Nephron progenitor cell (in vitro differentiated cells): ENCODE measurements at places on chromosomes 16 and 17.
A peak's percentile ranks its signal among the peaks of the same experiment; 100 is the strongest.

DNA sequence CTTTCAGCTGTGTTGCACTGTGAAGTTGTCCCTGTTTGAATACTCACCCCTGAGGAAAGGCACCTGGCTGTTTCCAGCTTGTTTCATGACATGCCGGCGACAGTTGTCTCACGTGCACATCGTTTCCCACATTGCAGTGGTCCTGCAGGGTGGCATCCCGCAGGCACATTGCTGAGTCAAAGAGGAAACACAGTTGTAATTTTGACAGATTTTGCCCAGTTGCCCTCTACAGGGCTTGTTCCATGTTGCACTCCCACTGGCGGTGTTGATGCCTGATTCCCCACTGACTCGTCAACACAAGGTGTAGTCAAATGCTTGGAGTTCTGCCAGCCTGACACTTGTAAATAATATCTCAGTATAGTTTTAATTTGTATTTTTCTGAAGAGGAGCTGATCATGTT, 23.8 kb downstream of the EPN2 start:
- no peak for DNase-seq

GRCh38 chr17:36475346-36475970, 11.0 kb upstream of the ZNHIT3 start:
- no peak for DNase-seq

DNA sequence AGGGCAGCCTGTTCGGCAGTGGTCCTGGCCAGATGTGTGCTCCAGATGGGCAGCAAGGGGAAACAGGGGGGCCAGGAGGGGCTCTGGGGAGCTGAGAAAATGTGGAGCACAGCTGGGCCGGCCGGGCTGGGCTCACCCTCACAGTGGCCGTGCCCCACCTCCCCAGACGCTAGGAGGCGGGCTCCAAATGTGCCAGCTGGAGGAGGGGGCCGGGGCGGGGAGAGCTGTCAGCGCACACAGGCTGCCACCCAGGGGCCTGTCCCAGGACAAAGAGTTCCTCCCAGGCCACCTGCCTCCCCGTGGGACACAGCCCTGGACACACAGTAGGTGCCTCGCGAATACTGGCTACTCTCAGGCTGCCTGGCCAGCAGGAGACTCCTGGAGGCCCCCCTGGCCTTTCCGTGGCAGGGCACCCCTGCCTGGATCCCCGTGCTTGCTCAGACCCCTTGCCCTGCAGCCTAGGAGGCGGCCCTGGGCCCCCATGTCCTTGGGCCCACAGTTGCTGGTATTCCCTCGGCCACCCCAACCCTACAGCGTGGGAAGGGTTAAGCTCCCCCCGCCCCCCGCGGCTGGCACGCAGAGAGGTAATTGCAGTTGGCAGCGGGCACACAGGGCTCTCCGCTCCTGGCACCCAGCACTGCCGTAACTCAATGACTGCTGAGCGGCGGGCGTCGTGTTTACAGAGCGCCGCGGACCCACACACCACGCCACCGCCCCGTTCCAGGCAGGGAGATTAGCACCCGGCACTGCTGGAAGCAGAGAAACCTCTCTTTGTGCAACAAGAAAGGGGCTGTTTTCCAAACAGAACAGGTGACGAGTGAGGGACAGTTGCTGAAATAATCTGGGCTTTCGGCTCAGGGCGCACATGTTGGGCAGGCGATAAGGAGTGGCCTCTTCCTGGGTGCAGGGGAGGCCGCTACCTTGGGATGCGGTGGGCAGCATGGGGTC, 32.2 kb downstream of the BAHCC1 start:
- no peak for DNase-seq

DNA sequence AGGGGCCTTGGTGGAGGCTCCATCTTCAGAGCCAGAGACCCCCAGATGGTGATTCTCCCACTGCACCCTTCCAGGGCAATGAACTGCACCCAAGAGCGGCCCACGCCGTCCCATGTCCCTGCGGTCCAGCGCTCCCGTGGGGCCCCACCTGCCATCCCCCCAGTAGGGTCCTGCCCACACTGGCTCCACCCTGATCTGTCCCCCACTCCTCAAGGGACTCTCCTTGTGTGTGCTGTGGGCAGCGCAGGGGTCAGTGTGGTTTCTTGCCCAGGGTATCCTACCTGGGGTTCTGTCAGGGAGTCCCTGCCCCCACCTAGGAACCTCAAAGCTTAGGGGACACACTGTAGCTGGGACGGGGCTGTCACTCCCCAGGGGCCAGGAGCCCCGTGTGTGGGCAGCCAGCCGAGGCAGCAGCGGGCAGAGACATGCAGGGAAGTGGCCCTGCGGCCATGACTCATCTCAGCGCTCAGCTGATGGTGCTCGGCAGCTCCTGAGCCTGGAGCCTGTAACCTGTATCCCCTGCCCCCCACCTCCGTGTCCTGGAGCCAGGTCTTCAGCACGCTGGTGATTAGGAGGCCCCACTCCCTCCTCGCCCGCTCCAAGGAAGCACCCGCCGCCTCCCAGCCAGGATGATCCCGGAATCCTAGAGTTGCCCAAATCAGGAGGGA, 35.7 kb upstream of the SSTR5 start:
- no peak for DNase-seq

DNA sequence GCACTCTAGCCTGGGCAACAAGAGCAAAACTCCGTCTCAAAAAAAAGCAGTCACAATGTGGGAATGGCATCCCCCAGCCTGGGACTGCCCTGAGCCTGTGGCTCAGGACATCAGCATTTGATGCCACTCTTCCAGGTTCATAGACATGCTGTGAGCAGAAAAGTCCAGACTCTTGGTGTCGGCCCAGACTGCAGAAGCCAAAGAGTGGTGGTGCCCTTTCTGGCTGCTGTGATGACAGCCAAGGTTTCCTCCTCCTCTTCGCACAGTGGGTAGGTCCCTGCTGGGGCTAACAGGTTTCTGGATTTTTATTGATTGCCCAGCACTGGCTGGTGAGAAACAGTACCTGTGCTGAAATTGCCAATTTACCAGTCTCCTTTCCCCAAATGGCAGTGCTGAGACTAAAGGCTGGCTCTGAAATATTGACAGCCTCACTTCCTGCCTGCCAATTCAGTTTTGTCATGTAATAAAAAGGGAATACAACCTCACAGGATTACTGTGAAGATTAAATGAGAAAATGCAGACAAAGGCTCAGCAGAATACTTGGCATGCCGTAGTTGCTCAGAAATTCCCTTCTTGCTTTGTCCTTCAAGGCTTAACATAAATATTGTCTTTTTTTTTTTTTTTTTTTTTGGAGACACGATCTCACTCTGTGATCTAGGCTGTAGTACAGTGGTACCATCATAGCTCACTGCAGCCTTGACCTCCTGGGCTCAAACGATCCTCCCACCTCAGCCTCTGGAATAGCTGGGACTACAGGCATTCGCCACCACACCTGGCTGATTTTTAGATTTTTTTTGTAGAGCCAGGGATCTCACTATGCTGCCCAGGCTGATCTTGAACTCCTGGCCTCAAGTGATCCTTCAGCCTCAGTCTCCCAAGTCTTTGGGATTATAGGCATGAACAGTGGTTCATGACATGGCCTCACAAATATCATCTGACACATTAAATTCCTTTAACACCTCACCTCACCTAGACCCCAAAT, 15.5 kb upstream of the UBE2G1 start:
- DNase-seq = no peak

DNA sequence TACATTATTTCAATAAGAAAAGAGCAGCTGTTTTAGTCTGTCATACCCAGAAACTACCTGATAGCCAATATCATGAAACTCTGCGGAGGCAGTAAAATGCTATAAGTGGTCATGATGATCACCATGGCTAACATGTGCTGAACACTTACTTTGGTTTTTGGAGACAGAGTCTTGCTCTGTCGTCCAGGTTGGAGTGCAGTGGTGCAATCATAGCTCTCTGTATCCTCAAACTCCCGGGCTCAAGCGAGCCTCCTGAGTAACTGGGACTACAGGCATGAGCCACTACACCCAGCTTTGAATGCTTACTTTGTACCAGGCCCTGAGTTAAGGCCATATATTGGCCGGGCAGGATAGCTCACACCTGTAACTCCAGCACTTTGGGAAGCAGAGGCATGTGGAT, 101.2 kb upstream of the DHX40 start:
- DNase-seq = no peak

DNA sequence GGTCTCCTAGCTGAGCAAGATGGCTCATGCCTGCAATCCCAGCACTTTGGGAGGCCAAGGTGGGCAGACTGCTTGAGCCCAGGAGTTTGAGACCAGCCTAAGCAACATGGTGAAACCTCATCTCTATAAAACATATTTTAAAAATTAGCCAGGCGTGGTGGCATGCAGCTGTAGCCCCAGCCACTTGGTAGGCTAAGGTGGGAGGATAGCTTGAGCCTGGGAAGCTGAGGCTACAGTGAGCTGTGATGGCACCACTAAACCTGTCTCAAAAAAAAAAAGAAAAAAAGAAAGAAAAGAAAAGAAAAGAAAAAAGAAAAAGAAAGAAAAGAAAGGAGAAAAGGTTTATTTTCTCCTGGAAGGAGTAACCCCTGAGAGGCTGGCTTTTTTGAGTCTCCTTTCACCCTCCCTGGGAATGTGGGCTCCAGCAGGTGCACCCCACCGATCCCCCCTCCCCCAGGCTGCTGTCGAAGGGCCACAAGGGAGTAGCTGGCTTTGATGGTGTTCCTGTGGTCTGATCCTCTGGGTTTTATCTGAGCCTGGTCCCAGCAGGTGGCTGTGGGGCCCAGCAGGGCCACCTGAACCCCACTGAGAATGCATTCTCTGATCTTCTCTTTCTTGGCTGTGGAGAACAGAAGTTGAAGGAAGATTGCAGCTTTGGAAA, 29.9 kb upstream of the TNRC6C start:
- DNase-seq = no peak

GRCh38 chr17:35793257-35793656, 2.2 kb downstream of the MMP28 start:
- no peak for DNase-seq

- no peak for DNase-seq
These were observed 11.4 kb downstream of the C16orf95 start for GRCh38 chr16:87305505-87306391.

GRCh38 chr17:49850772-49851386, 3.0 kb upstream of the TAC4 start:
- DNase-seq = peak; percentile 33

DNA sequence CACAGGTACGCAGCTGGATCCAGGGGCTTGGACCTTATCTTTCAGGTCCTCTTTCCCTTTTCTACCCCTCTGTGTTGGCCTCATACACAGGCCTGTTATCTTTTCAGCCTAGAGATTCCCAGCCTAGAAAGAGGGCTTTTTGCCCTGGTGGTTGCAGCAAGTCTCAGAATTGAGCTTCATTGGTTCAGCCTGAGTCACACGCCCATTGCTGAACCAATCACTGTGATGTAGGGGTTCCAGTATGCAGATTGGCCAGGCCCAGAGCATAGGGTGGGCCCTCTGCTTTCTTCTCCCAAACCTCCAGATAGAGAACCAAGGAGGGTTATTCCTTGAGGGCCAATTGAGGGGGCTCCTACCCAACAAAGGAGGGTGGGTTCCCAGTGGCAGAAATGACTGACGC, 32.8 kb downstream of the GPT2 start:
- DNase-seq = no peak

- DNase-seq = no peak
These were observed 6.7 kb downstream of the SLC13A5 start for GRCh38 chr17:6706499-6706898.

DNA sequence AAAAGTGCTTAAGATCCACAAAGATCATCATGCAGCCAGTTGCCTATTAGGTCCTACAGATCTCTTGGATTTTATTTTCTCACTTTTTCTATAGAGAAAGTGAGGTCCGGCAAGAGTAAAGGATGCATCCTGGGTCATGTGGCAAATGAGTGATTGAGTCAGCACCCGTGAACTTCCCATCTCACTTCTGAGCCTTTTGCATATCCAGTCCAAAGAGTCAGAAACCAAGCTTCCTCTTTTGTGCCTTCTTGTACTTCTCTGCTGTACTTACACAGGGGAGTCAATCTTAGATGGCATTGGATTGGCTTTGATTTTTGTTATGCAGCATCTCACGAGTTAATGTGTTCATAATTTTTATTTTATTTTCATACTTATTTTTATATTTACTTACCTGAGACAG, 114.2 kb upstream of the IRX5 start:
- no peak for DNase-seq

DNA sequence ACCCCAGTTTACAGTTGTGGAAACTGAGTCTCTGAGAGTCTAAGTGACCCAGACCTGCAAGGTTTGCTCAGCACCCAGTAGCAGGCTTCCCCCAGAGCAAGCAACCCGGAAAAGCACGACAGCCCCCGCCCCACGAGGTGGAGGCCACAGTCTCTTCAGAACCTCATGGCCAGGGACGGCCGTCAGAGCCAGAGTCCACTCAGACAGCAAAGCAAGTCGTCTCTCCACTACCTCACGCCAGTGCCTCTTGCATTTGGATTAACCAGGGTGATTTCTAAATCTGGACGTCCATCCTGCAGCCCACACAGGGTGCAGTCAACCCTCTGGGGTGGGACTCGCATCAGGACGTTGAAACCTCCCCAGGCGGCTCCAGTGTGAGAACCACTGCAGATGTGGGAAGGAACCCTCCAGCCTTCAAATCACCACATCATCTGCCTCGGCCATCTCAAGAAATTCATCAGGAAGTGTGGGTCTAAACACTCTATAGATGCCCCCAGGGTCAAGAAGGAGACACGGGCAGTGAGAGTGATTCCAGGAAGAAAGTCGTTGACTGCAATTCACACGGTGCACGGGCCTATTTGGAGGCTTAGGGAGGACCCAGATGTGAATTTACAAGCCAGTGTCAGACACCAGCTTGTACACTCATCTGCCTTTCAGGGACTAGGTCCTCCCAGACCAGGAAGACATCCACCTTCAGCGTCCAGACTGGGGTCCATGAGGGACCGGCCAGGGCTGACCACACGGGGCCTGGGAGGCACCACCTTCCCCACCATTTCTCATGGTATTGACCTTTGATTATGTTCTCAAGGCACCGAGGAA, 20.2 kb upstream of the RBFOX3 start:
- DNase-seq = no peak

- no peak for DNase-seq
These were observed 50.9 kb upstream of the TEKT3 start for GRCh38 chr17:15392326-15392741.

DNA sequence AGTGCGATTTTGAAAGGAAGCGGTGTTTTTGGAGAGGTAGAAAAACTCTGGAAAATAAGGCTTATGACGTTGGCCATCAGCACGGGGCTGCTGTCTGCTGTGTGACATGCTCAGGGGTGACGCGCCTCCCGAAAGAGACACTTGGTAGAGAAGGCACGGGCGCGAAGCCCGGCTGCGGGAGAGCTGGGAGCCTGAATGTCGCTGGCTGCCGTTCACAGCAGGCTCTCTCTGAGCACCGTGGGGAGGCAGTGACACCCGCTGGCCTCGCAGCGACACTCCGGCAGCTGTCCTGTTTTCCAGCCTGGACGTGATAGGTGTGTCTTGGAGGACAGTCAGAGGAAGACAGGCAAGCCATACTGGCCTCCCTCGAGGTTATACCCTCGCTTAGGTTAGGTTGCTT, 759.1 kb upstream of the RBFOX1 start:
- peak; percentile 68 for DNase-seq
